Foreskin keratinocyte (primary cell): ENCODE measurements at places on chromosomes 2 and 18. TPM values are rescaled to one million over a fixed set of nuclear protein-coding genes. Genes with fewer than 3 reads are reported as not detected.
A peak's percentile ranks its signal among the peaks of the same experiment; 100 is the strongest.

Gene GALNT5
- total RNA-seq = 10.2 and 14.4 TPM in 2 replicates

Gene IL1B
- total RNA-seq = 84.8 and 98.9 TPM in 2 replicates

- DNase-seq = no peak
Measured at GRCh38 chr18:79396431-79397246, 909 bp downstream of the NFATC1 start.

GRCh38 chr2:213627054-213627710 lies 342.9 kb downstream of the SPAG16 start:
- DNase-seq = no peak

DNA sequence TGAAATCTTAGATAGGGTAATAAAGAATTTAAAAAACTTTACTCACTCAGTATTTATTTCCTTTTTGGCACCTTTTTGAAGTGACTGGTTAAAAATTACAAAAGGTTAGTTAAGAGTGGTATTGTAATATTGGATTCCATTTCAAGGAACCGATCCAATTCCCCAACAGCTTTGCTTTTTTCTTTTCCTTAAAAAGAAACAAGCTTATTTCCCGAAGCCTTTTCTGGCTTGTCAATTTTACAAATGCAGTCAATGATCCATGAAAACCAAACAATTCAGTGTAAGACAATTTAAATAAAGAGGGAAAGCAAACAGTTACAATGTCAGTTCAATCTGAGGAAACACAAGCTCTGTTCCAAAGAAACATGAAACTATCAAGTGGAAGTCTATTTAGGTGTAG lies 200.2 kb downstream of the RIT2 start:
- DNase-seq = no peak

DNA sequence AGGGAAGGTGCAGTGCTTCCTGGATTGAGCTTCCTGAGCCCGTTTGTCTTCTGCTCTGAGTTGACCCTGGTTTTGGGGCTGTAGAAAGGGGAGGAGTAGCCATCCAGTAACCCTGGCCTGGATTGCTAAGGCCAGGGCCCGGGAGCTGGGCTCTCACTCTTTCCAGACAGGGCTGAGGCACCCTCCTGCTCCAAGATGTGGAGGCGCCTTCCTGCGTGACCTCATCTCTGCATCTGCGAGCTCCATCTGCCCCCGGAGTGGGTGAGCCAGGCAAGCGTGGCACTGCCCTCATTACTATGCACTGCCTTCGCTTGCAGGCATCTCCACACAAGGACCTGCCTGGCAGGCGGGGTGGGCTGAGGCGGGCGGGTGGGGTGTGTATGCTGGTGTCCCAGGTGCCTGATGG lies 58.0 kb downstream of the RAB31 start:
- DNase-seq = no peak

GRCh38 chr18:57771193-57771592 lies 31.9 kb downstream of the ATP8B1 start:
- DNase-seq = peak; percentile 78

DNA sequence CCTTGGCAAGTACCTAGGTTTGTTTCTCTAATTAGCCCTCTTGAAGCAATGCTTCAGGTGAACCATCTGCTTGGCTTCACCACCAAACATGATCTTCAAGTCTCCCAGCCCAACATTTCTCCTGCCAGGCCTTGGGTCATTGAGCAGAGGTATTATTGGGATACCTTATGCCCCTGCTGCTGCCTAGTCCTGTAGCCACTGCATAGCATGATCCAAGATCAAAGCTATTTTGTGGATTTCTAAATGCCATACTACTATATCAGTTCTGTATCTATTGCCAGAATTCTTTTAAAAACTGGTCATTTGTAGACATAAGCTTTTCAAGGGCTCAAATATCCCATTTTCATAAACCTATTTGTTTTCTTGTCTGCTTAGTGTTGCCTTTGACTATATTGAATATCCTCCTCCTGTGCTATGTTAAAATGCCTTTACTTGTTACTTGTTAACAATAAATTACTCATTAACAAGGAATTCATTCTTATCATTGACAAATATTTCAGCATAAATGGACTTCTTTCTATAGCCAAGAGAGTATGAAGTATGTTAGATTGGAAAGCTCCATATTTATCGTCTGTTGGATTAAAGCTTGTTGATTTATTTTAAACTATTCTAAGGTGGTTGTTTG lies 204.5 kb upstream of the RBBP8 start:
- no peak for DNase-seq

DNA sequence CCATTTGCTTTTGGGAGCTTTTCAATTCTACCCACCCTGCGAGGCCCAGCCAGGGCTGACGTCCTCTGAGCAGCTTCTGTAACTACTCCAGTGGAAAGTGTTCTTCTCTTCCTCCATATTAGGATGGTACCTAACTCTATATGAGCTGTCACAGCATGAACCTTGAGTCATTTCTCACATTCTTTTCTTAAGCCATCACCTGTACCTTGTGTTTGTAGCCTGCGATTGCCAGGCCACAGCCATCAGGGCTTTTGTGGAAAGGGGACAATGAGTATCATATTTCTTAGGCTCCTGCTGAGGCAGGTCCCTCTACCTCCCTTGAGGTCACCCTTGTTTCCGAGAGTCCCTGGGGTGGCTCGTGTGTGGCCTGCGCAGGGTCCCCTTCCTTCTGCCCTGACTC lies 144.5 kb upstream of the DLX2 start:
- DNase-seq = peak; percentile 51

Gene HOXD13
- total RNA-seq = not detected in 2 replicates

Gene TEKT4
- total RNA-seq = not detected in 2 replicates

Gene ANKRD30B
- total RNA-seq = not detected in 2 replicates

DNA sequence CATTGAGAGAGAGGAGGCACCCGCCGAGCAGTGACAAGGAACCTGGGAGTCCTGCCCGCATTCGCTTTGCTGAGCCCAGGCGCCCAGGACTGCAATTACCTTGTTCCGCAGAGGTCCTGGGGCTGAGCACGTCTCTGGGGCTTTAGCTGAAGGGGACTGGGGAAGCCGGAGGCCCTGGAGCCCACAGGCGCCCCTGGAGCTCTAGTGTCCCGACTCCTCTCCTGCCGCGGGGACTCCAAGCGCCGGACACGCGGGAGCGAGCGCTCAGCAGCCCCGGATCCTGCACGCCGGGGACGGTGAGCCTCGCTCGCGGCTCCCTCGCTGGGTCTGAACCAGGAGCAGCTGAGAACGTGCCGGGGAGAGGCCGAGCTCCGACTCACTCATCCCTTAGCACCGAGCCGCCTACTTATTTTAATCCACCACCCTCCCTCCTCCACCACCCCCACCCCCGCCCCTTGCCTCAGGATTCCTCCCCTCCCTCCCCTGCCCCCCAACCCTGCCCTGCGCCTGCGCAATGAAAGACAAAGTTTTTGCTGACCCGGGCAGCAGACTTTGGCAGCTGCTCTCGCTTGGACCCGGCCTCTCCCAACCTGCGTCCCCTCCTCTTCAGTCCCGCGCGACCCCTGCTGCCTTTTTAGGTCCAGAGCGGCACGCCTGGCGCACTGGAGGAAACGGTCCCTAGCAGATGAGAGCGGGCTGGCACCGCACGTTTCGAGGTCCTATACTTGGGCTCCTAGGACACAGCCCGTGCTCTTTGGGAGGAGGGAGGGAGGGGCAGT lies at the start of gene OSR1:
TSS of gene OSR1 (minus strand) at position 382 of the 779 bp plus-strand sequence. CDS start 4,818 bp downstream, outside the sequence.
- DNase-seq = no peak

DNA sequence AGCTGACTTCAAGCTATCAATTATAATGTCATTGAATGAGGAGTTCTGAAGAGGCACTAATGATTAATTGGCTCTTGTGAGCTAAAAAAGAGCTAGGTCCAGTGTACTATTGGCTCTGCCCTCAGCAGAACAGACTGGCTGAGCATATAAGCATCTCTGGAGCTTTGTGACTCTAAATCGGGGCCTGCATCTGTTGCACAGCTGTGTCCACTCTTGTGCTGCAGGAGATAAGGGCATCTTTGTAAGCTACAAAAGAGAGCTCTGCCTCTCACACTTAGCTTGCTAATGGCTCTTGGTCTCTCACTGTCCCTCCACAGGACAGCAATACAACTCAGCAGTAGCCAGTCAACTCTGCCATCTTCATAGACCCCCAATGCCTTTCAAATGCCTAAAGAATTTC lies 61.5 kb upstream of the L3MBTL4 start:
- DNase-seq = no peak

DNA sequence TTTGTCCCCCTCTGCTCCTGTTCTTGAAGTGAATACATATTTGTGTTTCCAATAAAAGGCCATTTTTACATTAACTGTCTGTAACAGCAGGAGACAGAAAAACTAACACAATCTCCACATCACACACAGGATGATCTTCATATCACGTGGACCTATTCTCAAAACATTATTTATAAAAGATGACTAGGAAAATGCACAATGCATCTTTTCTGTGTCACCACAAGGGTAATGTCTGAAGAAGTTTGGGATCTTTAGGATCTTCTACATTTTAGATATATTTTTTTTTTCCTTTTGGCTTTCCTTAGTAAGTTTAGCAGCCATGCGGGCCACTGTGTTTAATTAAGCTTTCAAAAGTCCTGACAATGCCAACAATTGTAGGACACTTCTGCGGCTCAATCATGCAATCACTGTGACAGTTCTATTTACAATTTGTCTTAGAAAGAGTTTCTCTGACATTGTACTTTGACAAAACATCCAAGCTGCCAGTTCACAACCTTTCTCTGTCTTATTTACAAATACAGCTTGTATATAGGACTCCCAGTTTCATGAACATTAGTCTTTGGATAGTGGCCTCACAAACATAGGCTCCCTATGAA lies 12.3 kb downstream of the BCL11A start:
- DNase-seq = no peak

Gene POTEI
- not detected in 2 replicates for total RNA-seq

- DNase-seq = no peak
Measured at GRCh38 chr18:73288813-73289212, 421.0 kb upstream of the NETO1 start.

DNA sequence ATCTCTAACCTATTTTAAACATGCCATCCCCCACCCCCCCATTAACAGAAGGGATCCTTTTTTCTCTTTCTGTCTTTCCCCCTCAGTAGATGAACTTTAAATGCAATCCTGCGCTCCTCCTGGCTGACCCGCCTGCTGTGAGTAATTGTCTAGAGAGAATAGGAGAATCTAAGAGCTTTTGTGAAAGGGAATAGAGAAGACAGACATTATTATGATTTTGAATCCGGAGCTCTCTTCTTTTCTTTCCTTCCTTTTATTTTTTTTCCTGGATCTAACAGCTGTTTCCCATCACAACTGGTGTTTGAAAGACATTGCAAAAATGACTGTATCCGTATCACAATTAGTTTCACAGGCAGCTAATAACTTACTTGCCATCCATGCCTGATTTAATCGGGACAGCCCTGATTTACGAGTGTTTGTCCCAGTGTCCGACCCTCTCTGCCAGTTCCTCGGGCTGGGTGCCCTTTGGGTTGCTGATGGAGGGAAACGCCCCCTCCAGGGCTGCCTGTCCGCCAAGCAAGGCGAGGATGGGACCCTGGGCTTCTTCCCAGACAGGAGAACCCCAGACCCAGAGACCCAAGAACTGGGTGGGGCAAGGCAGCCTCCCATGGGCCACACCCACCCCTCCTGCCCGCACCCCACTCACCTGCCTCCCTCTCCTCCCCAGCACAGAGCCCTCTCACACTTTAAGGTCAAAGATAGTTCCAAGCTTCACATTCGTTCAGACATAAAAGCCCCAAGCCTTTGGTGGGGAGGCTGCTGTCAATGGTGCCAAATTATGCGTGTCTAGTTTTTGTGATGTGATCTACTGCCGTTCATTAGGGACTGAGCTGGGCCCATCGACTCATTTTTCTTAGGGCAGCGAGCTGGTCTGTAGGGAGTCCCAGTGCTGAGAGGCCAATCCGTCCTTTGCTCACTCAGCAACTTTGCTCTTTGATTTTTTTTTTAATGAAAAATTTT lies 231.7 kb downstream of the ZNF516 start:
- DNase-seq = no peak

DNA sequence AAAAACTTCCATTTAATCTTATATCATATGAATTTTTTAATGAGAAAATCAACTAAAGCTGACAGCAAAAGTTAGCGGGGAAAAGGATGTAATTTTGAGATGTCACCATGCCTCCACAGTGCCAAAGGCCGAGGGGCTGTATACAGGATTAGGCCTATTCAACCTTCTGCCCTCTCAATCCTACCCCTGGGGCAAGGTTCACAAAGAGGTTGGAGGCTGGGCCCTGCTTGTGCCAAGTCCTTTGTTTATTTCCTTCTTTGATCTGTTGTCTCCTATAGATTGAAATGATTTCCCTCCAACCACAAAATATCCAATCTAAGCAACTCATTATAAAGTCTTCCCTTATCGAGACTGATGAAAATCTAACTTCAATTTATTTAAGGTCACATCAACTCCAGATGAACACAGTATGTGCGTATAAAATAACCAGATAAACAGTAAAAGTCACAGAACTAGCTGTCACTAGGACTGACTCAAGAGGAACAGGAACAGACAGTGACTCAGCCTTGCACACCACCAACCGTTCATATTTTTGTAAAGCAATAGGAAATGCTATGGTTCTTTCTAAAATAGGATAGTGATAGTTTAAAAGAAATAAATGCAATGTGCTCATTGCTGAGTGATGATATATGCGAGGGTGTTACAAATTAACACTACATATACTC lies 95.8 kb downstream of the SLC25A12 start:
- DNase-seq = no peak

DNA sequence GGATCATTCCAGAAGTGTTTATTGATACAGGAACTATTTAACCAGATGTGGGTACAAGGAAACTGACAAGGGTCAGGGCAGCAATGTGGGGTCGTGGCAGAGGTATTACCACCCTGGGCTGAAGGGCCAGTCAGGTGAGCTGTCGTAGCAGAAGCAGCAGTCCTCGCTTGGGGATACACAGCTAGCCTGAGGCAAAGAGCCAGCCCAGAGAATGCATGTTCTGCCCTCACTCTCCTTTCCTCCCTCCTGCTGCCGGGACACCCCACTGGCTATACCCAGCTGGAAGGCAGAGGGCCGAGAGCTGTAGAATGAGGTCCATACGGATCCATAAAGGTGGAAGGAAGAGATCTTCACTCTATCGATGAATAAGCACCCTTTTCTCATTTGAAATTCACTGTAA lies 32.2 kb upstream of the GBX2 start:
- no peak for DNase-seq

- DNase-seq = no peak
Measured at GRCh38 chr2:154554046-154554445, 144.4 kb upstream of the KCNJ3 start.

GRCh38 chr2:5691985-5692529 lies at the start of gene SOX11:
SOX11 (plus strand) TSS chr2:5692384; CDS start chr2:5692722, 338 bp downstream.
- no peak for DNase-seq

Gene FNDC4
- 13.4 and 21.5 TPM in 2 replicates for total RNA-seq

- peak; percentile 47 for DNase-seq
Measured at GRCh38 chr2:137173463-137173862, 408.1 kb downstream of the THSD7B start.

DNA sequence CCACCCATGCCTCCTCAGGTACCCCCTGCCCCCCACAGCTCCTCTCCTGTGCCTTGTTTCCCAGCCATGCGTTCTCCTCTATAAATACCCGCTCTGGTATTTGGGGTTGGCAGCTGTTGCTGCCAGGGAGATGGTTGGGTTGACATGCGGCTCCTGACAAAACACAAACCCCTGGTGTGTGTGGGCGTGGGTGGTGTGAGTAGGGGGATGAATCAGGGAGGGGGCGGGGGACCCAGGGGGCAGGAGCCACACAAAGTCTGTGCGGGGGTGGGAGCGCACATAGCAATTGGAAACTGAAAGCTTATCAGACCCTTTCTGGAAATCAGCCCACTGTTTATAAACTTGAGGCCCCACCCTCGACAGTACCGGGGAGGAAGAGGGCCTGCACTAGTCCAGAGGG lies 803 bp upstream of the DES start:
- DNase-seq = no peak

- DNase-seq = no peak
Measured at GRCh38 chr18:34223893-34224422, 755 bp downstream of the NOL4 start.

GRCh38 chr2:62293490-62294271 lies 97.8 kb downstream of the B3GNT2 start:
- DNase-seq = peak; percentile 61

GRCh38 chr2:234468503-234468902 lies 28.4 kb downstream of the ARL4C start:
- peak; percentile 79 for DNase-seq
